Motor neuron (in vitro differentiated cells): ENCODE measurements at places on chromosomes 11 and 22.

DNA sequence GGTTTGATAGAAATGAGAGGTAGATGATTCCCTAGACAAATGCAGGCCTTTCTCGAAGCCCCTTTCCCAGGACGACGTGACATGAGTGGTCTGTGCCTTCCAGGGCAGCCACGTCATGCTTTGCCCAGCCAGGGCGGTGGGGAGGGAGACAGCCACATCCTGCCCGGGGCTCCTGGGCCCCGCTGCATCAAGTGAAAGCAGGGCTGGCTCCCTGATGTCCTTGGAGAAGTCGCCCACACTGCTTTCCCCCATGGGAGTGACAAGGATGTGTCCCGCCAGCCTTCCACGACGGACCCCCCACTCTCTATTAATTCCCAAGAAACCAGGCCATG is 13.2 kb downstream of the PPARA start:
- no peak for ATAC-seq

- ATAC-seq, result no peak
Observed at GRCh38 chr11:75868990-75869389, 54.0 kb downstream of the UVRAG start.

DNA sequence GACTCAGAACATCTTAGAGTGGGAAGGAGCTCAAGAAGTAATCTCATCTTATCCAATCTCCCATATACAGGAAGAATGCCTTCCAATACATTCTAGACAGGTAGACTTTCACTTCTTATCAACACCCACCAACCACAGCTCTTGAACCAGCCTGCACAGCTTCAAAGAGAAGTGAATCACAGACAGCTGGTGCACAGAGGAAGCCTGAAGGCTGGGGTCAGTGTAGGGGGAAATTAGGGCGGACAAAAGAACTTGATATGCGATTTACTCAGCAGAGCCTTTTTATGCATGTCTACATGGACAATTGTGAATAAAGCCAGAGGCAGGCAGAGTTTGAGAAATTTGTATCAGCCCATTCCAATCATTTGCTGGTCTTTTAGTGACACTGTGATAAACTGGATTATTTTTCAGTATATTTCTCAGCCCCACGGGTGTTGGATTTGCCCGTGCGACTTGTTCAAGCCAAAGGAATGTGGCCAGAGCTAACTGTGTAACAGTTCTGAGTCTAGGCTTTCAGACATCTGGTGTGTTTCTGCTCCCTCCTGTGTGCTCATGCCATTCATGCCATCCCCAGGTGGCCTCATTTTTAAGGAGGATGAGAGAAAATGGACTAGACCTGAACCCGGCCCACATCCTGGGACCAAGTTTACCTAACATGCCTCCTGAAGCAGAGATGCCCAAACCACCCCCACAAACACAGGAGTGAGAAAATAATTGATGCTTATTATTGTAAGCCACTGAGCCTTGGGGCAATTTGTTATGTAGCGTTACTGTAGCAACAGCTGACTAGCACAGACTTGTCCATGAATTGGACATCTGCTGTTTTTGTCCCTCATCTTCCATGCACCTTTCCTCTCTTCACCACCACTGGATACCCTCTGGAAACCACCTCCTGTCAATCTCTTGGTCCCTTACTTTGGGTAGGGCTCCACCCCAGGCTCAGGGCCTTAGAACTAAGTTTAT is 137.5 kb upstream of the HSD17B12 start:
- ATAC-seq, result peak; percentile 69

- ATAC-seq, result peak; percentile 76
Observed at GRCh38 chr11:74311352-74311926, at the start of gene P4HA3. P4HA3 (minus strand) TSS chr11:74311640; CDS start chr11:74311611, 29 bp downstream.

- no peak for ATAC-seq
Observed at GRCh38 chr11:36354221-36355003, 58.3 kb downstream of the PRR5L start.

DNA sequence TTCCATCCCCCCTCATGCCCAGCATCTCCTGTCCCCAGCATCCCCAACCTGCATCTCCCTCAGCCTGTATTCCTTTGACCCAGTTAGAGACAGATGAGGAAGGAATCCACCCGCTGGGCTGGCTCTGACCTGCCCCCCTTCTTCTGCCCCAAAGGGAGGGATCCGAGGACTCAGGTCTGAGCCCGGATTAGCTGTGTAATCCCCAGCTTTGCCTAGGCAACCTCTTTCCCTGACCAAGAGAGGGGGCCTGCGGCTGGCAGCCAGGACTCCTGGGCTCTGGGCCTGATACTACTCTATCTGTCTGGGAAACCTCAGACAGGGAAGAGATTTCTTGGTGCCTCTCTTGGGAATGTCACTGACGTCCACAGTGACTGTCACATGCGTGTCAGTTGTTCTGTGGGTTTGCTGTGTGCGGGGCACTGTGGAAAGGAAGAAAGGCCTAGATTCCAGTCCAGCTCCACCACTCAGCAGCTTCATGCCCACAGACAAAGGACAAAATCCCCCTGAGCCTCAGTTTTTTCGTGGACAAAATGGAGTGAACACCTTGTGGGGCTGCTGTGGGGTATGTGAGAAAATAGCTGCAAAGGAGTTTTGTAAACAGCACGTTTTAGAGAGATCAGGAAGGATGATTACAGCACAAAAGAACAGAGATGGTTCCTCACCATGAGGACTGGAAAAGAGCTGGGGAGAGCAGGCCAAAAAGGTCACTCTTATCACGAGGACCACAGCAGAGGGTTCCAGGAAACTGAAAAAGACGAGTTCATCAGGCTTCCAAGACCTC is 1.3 kb upstream of the NDUFV1 start:
- ATAC-seq, result no peak

GRCh38 chr11:120810251-120810650 is 213.7 kb upstream of the TBCEL start:
- no peak for ATAC-seq

- ATAC-seq, result peak; percentile 57
Observed at GRCh38 chr11:126588630-126589491, 233.4 kb downstream of the ST3GAL4 start.

GRCh38 chr11:116185551-116185950 is 587.2 kb downstream of the BUD13 start:
- ATAC-seq, result no peak

GRCh38 chr11:66136752-66137123 is 66.7 kb downstream of the PACS1 start:
- no peak for ATAC-seq

DNA sequence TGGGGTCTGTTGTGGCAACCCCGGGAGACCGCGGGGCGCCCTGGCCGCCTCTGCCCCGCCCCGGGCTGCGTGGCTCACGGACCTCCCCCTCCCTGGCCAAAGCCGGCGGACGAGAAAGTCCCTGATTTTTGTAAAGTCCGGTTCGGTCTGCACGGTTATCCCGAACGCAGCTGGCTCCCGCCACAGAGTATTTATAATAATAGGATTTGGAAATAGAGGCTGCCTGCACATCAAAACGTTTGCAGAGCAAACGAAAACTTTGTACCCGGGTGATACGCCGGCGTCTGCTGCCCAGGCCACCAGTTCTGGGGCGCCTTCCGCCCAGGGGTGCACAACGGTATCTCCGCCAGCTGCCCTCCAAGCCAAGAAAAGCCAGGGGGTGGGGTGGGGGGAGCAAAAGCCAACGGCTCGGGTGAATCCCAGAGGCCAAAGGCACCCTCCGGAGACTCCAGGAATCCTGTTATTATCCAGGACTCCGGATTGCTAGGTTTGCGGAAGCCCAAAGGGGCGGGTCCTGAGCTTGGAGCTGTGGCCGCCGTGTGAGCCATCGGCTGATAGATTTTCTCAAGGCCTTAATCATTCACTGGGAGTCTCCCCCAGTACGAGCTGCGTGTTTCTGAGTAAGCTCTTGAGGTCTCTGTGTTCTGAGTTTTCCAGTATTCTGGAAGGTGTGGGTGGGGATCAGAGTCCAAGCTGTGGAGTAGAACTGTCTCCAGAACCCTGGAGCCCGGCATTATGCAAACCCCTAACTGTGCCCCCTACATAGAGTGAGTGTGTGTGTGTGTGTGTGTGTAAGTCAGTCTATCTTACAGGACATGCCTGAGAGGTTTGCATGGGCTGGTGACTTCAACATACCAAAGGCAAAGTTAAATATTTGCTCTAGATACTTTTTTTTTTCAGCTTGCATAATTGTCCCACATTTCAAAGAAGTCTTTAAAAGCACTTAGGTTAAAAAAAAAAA is 673 bp upstream of the SHANK2 start:
- peak; percentile 68 for ATAC-seq

GRCh38 chr22:26785932-26786331 is 128.5 kb downstream of the MIAT start:
- no peak for ATAC-seq

DNA sequence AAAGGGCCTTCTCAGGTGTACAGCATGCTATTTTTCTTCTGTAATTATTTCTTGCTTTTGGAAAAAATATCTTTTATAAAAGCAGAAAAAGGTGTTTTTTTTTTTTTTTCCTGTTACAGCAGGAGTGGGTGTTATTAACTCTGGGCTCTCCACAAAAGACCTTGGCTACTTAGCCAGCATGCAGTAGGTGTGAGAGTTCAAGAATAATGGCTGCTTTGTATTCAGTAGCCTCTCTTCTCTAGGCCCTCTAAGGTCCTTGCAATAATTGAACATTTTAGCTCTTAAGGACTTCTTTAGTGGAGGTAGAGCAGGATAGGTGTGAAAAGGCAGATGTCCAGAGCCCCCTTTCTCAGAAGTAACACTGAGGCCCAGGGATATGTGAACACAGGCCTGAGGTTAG is 3.4 kb downstream of the ELF5 start:
- ATAC-seq, result no peak

- peak; percentile 100 for ATAC-seq
Observed at GRCh38 chr11:104142698-104143097, 21.2 kb downstream of the PDGFD start.

- no peak for ATAC-seq
Observed at GRCh38 chr11:71211631-71212030, 40.7 kb downstream of the SHANK2 start.

GRCh38 chr11:64608046-64608445 is 17.0 kb downstream of the SLC22A12 start:
- ATAC-seq, result peak; percentile 39

DNA sequence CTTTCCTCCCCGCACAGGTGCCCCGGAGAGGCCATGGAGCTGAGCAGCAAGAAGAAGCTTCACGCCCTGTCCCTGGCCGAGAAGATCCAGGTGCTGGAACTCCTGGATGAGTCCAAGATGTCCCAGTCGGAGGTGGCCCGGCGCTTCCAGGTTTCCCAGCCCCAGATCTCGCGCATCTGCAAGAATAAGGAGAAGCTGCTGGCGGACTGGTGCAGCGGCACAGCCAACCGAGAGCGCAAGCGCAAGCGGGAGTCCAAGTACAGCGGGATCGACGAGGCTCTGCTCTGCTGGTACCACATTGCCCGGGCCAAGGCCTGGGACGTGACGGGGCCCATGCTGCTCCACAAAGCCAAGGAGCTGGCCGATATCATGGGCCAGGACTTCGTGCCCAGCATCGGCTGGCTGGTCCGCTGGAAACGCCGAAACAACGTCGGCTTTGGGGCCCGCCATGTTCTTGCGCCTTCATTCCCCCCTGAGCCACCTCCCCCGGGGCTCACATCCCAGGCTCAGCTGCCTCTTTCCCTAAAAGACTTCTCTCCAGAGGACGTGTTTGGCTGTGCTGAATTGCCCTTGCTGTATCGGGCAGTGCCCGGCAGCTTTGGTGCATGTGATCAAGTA is 1.3 kb downstream of the TIGD3 start:
- ATAC-seq, result no peak

DNA sequence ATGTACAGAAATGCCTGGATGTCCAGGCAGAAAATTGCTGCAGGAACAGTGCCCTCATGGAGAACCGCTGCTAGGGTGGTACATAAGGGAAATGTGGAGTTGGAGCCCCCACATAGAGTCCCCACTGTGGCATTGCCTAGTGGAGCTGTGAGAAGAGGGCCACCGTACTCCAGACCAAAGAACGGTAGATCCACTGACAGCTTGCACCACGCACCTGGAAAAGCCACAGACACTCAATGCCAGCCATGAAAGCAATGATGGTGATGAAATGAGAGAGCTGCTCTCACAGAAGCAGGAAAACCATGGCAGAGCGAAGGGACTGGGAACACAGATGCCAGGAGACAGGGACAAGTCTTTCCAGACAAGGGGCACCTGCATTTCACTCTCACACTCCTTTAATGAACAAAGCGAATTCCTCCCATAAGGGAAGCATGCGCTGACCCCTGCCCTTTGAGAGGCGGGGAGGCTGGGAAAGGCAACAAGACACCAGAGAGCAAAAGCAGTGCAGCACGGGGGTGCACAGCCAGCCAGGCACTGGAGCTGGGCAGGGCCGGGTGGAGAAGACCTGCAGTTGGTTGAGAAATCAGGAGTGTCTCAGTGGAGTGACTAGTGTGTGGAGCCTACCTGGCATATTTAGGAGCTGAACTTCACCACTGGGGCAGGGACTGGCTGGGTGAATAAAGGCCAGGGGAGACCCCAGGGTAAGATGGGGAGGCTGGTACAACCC is 1025.2 kb downstream of the TBC1D22A start:
- ATAC-seq, result no peak

DNA sequence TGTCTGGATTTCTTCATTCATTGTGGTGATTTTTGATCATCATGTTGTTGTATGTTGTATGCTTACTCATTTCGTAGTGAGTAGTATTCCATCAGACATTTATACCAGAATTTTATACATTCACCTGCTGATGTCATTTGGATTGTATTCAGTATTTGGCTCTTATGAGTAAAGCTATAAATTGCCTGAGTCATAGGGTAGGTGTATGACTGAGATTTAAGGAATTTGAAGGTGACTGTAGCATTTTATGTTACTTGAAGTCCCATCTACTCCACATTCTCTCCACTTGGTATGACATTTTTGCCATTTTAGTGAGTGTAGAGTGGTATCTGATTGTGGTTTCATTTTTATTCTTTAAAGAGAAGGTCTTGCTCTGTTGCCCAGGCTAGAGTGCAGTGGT is 548.2 kb downstream of the TBC1D22A start:
- ATAC-seq, result no peak
